ENCODE measurements at places on chromosomes 3 and 15.

GRCh38 chr3:168090306-168091085 is 5.2 kb downstream of the GOLIM4 start:
- no peak for DNase-seq

GRCh38 chr3:63477494-63478129 is 174.9 kb upstream of the SNTN start:
- no peak for DNase-seq

DNA sequence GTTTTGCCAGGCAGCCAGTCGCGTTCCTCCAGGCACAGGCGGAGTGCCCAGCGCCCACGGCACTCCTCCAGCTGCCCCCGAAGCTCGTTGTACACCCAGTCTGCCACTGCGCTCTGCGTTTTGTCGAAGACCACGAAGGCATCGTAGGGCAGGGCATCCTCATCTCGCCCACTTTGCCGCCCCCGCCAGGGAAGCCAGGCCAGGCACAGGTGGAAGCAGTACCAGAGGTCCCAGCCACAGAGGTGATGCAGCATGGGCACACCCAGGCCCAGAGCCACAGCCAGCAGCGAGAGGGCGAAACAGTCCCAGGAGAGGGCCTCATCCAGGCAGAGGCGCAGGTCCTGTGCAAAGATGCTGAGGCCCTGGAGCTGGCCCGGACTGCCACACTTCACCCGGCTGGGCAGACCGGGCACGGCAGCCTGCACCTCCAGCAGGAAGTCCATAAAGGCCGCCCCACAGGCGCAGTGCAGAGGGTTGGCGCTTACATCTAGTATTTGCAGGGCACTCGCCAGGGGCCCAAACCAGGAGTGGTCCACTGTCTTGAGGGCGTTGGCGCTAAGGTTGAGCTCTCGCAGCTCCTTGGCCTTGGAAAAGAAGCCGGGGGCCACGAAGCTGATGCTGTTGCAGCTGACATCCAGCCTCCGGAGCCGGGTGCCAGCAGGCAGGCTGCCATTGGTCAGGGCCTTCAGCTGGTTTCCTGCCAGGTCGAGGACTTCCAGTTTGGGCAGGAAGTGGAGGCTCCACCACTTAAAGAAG is 3.7 kb downstream of the TLR9 start:
- no peak for DNase-seq

GRCh38 chr3:71308836-71309235 is 274.7 kb downstream of the FOXP1 start:
- DNase-seq = no peak

DNA sequence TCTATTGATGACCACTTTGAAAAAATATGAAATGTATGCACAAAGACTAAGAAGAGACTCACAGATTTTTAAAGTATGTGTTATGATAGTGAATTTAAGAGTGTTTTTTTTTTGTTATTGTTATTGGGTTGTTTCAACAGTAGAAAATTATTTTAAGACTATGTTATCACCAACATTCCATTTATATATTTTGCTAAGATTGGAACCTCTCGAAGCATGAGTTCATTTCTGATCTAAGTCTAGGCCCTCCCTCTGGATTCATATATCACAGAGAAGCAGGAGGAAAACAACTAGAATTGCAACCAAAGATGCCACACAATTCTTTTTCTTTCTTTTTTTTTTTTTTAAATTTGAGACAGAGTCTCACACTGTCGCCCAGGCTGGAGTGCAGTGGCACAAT is 46.8 kb downstream of the ITGB5 start:
- no peak for DNase-seq

- no peak for DNase-seq
Observed at GRCh38 chr3:4984511-4984864, 5.3 kb downstream of the BHLHE40 start.

GRCh38 chr3:85567071-85567676 is 608.4 kb downstream of the CADM2 start:
- DNase-seq = no peak

DNA sequence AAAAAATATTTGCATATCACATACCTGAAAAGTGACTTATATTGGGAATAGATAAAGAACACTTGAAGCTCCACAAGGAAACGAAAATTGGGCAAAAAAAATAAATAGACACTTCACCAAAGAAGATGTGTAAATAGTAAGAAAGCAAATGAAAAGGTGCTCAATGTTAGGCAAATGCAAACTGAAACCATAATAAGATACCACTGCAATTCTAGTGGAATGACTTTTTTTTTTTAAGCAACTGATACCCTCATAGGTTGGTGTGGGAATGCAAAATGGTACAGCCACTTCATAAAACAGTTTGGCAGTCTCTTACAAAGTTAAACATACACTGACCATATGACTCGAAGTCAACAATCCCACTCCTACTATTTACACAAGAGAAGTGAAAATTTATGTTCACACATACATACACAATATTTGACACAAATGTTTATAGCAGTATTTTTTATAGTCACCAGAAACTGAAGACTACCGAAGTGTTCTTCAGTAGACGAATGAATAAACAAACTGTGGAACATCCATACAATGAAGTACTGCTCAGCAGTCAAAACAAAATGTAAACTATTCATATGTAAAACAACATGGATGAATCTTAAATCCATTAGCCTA is 176.3 kb downstream of the ZMAT3 start:
- no peak for DNase-seq

- peak; percentile 80 for DNase-seq
Observed at GRCh38 chr3:53881691-53882593, at the start of gene ACTR8. Gene ACTR8 (minus strand): TSS chr3:53882152. CDS start chr3:53882101, 51 bp downstream.

GRCh38 chr3:8509961-8510360 is 8.3 kb downstream of the LMCD1 start:
- DNase-seq = no peak

GRCh38 chr15:82108489-82109078 is 62.8 kb upstream of the MEX3B start:
- DNase-seq = peak; percentile 23

GRCh38 chr3:67635806-67636205 is 18.6 kb downstream of the SUCLG2 start:
- no peak for DNase-seq

DNA sequence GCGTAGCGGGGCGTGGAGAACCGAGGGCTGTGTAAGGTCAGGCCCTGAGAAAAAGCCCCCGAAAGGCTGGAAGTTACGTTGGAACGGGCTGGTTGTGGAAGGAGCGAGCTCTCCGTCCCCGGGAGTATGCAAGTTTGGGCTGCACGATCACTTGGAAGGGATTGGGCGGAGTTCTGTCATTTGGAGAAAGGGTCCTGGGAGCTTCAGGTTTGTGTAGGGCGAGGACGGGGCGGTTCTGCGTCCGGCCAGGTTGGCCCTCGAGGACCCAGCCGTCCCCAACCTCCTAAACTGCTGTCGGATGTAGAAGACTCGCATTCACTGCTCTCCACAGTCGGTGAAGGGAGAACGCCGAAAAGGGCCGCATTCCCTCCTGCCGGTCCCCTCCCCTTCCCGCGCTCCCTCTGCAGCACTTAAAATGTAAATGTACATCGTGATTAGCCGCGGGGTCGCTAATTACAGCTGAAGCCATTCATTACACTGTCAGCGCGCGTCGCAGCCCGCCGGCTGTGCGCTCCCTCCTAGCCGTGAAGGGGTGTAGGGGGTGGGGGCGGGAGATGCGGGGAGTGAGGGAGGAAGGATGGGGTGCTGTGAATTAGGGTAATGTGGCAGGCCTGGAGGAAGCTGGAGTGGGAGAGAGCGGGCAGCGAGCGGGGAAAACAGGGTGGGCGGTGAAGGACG is 2.5 kb upstream of the RPP25 start:
- DNase-seq = no peak

GRCh38 chr15:50183112-50183794 is 1.3 kb downstream of the SLC27A2 start:
- DNase-seq = no peak

- DNase-seq = no peak
Observed at GRCh38 chr3:195818301-195818700, 6.6 kb upstream of the MUC4 start.

- DNase-seq = no peak
Observed at GRCh38 chr3:190863119-190863465, 598 bp upstream of the GMNC start.

GRCh38 chr3:45904931-45905330 is 18.6 kb downstream of the CCR9 start:
- no peak for DNase-seq

GRCh38 chr3:171829841-171830517 is 13.2 kb upstream of the TMEM212 start:
- DNase-seq = no peak

DNA sequence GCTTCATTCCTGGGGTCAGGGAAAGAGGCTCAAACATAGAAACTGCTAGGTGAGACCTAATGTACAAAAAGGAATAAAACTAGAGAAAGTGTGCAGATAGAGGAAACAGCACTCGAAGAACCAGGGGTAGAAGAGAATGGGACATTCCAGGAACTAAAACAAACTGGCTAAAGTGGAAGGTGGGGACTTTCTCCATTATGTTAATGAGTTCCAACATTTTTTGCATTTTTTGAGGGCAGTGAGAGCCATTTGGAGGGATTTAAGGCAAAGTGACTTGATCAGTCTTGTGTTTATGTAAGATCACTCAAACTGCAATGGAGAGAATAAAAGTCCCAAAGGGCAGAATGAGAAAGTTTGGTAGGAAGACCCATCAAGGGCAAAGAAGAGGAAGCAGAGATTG is 20.6 kb upstream of the SLC4A7 start:
- DNase-seq = no peak

GRCh38 chr3:127844326-127844942 is 22.1 kb upstream of the MGLL start:
- no peak for DNase-seq

GRCh38 chr3:104612218-104612617 is 754.5 kb upstream of the ALCAM start:
- no peak for DNase-seq

DNA sequence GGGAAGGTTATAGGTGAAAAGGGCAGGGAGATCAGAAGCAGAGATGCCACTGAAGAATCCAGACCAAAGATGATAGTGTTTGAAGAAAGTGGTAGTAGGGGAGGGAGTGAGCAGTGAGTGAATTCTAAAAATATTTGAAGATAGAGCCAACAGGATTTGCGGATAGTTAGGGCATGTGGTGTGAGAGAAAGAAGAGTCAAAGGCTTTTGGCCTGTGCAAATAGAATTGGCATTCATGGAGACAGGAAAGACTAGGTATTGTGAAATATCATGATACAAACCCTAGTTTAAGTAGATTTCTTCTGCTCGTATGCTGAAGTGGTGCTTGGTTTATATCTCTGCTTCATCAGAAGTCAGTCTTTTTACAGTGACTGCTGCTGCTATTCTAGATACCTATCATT is 224.2 kb upstream of the CFAP20DC start:
- DNase-seq = no peak

DNA sequence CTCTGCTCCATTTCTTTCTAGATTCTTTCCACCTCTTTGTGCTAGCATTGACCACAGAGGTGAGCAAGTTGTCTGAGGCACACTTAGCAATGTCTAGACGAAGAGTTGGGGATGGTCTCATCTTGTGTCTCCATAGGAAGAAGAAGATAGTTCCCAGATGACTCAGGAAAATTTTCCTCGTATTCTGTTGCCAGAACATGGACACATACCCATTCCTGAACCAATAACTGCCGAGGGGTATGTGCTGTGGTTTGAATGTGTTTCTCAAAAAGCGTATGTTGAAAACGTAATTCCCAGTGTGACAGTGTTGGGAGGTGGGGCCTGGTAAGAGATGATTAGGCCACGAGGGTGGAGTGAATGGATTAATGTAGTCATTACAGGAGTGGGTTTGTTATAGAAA is 107.5 kb upstream of the GALNT15 start:
- DNase-seq = no peak

- no peak for DNase-seq
Observed at GRCh38 chr3:55725681-55726500, 238.8 kb upstream of the WNT5A start.

- no peak for DNase-seq
Observed at GRCh38 chr15:50140098-50140497, 21.1 kb upstream of the ATP8B4 start.

GRCh38 chr15:76996526-76997401 is 1.8 kb downstream of the PSTPIP1 start:
- peak; percentile 39 for DNase-seq

DNA sequence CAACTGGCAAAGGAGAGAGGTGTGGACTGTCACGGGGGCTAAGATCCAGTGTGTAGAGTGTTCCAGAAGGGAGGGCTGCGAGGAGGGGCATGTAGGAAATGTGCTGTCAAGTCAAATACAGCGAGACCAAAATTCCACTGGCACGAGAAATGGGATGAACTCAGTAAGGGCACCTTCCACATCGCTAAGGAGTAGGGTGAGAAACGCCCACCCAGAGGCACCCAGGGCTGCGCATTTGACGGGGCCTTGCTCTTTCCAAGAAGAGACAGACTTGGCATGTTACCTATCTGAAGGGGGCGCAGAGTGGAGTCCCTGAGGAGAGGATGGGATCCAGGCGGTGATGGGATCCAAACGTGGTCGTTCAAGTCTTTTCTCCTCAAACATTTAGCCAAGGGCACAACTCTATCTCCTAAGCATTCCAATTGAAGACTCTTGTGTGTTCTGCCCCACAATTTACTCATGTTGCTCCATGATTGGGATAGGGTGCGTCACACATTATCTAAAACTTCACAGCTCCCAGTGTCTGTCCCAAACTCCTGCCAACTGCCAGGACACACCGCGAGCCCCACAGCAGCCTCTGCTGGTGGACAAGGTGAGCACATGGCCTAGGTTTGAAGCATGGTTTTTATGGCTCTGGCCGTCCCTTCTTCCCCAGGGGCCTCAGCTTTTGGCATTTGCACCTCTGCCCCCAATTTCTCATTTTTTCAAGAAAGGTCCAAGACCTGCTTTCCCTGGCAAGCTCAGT is 7.6 kb downstream of the SELENOS start:
- no peak for DNase-seq

- DNase-seq = no peak
Observed at GRCh38 chr3:131998027-131998426, 36.8 kb downstream of the CPNE4 start.

Data from stimulated activated CD4-positive, alpha-beta T cell treated with anti-CD3 and anti-CD28 coated beads, Interleukin-1b, Interleukin-23, amount 100 ng/mL, for 1 hour (primary cell).